ENCODE measurements at places on chromosomes 11 and 22.
A peak's percentile ranks its signal among the peaks of the same experiment; 100 is the strongest.

- no peak for DNase-seq
Observed at GRCh38 chr22:50084614-50085021, 608 bp downstream of the MLC1 start.

GRCh38 chr11:29432719-29433325 lies 584.0 kb downstream of the KCNA4 start:
- no peak for DNase-seq

GRCh38 chr22:22721681-22722354 lies 77.4 kb downstream of the GGTLC2 start:
- DNase-seq, result peak; percentile 67

DNA sequence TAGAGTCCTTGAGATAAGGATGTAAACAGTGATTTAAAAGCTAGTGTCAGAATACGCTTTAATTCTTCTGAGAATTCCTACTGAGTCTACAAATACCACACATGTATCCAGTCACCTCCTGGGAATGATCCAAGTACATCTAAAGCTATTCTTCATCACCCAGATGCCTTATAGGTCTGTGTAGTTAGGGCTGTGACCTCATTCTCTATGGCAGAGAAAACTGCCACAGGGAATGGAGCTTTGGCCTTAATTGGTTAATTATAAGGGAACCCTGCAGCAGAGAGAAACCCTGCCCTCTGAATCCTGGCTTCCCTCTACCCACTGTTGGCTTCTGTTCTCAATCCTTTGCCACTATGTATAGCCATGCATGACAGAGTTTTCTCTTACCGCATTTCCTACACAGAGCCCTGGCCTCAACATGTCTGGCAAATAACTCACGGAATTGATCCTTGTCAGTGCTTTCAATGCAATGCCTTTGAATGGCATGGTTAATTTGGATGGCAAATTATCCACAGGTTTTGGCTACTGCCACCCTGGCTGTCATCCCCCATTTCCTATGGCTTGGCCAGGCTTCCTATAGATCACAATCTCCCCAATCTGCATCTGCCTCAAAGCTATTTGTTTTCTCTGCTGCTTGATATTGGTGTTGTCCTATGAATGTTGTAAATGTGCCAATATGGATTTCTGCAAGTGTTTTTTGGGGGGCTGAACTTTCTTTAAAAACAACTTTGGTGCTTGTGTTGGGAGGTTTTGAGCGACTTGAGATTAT lies 2.9 kb downstream of the DIXDC1 start:
- no peak for DNase-seq

- DNase-seq, result no peak
Observed at GRCh38 chr22:27253108-27253902, 548.3 kb downstream of the MN1 start.

- DNase-seq, result no peak
Observed at GRCh38 chr11:126277780-126278179, 5.1 kb upstream of the TIRAP start.

- no peak for DNase-seq
Observed at GRCh38 chr11:94297985-94298576, 6.3 kb upstream of the IZUMO1R start.

DNA sequence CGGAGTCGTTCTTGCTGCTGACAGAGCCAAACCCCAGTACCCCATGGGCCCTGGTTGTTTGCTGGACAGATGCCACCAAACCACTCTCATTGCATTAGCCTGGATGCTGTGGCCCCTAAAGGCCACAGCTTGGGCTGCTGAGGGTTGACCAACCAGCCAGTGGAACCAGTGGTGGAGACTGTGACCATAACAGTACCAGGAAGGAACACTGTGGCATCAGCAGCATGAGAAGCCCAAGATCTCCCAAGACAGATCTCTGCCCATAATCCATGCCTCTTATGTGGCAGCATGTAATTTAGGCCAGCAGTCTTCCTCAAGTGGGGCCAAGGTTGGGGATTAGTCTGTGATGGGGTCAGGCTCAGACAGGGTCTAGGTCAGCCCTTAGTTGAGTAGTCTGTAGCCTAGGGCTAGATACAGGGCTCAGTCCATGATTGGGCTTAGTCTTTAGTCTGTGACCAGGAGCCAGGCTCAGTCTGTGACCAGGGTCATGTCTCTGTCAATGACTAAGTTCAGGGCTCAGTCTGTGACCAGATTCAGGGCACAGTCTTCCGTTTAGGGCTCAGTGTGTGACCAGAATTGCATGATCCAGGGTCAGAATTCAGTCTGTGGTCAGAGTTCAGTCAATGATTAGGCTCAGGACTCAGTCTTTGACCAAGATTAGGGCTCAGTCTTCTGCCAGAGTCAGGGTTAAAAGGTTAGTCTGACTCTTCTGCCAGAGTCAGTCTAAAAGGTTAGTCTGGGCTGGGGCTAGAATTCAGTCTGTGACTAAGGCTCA lies 4.5 kb upstream of the INPP5J start:
- DNase-seq, result no peak

GRCh38 chr22:39800790-39801520 lies 92.6 kb downstream of the ENTHD1 start:
- DNase-seq, result no peak

DNA sequence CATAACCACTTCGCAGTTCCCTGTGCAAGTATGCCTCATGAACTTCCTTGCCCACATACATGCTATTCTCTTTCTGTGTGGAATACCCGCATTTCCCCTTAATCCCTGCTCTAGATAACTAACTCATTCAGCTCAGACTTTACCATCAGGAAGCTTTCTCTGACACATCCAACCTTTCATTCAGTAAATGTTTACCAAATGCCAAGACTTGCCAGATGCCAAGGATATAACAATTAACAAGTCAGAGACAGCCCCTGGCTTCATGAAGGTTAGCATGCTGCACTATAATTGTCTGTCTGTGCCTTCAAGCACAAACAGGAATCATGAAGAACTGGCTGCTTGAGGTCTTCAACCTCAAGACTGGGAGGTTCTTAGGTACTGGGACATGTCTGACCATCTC lies 71.2 kb upstream of the GDPD4 start:
- no peak for DNase-seq

- DNase-seq, result peak; percentile 57
Observed at GRCh38 chr11:63023841-63024648, 8.4 kb upstream of the SLC22A8 start.

GRCh38 chr11:115580927-115581680 lies 76.9 kb upstream of the CADM1 start:
- DNase-seq, result no peak

- no peak for DNase-seq
Observed at GRCh38 chr22:37896181-37896592, 9.9 kb upstream of the MICALL1 start.

DNA sequence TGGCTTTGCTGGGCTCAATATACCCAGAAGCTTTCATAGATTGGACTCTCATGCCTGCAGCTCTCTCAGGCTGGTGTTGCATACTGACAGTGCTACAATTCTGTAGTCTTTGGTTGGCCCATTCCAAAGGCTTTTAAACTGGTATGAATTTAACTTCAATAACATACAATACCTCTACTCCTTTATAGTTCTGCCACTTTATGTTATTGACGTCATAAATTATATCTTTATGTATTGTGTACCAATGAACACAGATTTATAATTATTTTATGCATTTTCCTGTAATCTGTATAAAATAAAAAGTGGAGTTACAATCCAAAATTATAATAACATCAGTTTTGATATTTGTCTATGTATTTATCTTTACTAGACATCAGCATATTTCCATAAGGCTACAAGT lies 16.2 kb downstream of the PATE2 start:
- DNase-seq, result no peak

GRCh38 chr11:123407996-123408597 lies 22.0 kb upstream of the GRAMD1B start:
- no peak for DNase-seq

DNA sequence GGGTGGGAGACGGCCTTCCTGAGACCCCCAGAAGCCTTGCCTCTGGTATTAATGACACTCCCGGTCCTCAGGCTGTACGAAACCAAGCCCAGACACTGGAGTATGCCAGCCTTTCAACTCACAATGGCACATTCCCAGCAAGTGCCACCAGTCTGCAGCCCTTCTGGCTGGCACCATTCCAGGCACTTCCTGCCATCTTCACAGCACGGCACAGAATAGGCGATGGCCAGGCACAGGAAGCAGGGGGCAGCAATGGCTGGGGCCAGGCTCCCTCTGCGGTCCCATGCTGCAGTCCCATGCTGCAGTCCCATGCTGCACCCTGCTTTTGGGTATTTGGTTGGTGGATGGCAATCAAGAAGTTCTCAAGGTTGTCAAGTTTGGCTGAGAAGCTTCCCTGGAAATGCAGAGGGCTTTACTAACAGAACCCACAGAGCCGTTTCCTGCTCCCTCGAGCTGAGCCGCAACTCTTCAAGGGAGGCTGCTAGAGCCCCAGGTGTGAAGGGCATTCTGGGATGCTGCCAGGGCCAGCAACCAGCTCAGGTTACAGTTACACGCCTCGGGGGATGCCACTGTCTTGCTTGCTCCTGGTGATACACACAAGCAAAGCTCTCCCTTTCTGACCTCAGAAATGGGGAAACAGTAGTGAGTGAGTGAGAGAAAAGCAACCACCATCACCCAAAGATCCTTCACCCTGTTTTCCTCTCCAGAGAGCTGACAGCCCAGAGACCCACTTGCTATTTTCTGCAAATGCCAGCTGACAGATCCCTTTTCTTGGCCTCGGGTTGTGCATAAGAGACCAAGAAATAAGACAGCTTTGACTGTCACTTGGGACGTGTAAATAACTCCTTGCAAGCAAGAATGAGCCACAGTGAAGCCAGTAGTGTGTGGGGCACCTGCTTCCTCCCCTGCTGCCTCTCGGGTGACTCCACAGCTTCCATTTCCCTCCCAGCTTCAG lies 23.9 kb downstream of the LRFN4 start:
- DNase-seq, result no peak

GRCh38 chr11:84780689-84781293 lies 846.4 kb downstream of the DLG2 start:
- no peak for DNase-seq

GRCh38 chr11:13352711-13353110 lies 75.1 kb downstream of the BMAL1 start:
- DNase-seq, result no peak

DNA sequence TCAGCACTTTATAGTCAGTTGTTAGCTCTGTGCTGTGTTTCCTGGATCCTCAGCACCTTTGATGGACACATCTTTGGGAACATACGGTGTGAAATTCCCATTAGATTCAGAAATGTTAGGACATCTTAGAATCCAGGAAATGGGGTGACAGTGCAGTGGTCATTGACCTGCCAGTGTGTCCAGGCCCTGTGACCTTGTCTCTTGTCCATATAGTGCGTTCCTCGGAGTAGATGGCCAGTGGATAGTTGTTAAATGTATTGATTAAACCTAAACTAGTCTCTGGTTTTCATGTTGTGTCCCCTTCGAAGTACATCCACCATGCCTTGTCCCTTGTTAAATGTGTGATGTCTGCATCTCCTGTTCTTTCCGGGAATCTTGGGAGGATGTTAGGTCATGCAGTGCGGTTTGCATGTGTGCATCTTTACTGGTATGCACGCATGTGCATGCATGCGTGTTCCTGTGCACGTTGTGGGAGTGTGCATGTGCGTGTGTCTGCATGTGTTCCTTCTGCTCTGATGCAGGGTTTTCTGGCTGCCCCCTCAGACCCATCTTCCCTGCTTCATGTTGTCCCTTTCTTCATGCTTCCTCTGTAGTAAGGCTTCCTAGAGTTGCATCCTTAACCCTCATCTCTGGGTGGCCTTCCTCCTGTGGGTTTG lies 4.0 kb downstream of the DGCR8 start:
- DNase-seq, result no peak

DNA sequence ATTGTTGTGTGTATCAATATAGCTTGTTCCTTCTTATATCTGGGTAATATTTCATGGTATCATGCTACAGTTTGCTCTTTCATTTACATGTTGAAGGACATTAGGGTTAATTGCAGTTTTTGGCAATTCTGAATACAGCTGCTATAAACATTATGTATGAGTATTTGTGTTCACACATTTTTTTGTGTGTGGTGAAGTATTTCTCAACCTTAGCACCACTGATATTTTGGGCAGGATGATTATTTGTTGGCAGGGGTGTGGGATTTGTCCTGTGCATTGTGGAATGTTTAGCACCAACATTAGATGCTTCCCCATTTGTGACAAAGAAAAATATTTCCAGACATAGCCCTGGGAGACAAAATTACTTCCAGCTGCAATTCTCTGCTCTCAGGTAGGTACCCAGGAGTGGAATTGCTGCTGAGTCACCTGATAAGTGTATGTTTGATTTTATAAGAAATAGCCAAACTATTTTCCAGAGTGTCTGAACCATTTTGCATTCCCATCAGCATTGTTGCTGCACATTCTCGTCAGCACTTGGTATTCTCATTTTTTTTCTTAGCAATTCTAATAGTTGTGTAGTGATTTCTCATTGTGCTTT lies 128.2 kb downstream of the SNX19 start:
- DNase-seq, result no peak

- DNase-seq, result no peak
Observed at GRCh38 chr11:48019217-48019584, 38.8 kb downstream of the PTPRJ start.

DNA sequence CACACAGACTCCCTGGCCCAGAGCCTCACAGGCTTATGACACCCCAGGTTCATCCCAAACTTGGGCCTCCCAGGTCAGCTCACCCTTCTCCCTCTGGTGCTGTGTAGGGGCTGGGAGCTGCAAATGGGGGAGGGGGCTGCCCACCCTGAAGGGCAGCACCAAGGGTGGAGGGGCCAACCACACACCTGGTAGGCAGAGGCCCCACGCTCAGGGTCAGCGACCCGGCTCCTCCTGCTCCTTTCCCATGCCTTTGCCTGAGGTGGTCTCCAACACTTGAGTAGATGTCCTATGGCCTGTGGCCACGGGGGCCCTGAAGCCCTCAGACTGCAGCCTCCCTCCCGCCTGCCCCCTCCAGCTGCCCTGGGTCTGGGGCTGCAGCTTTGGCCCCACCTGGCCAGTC lies 3.4 kb downstream of the DGCR6 start:
- no peak for DNase-seq

GRCh38 chr11:65903068-65903481 lies 2.9 kb upstream of the FOSL1 start:
- DNase-seq, result no peak

All from stimulated activated CD8-positive, alpha-beta memory T cell treated with anti-CD3 and anti-CD28 coated beads, Interleukin-4, amount 100 ng/mL, for 4 hours (primary cell).